ENCODE measurements at places on chromosomes 6 and 20.
A peak's percentile ranks its signal among the peaks of the same experiment; 100 is the strongest.

GRCh38 chr6:7544597-7544996 lies 3.1 kb downstream of the DSP start:
- no peak for DNase-seq

GRCh38 chr20:11136691-11137090 lies 462.9 kb upstream of the JAG1 start:
- no peak for DNase-seq

DNA sequence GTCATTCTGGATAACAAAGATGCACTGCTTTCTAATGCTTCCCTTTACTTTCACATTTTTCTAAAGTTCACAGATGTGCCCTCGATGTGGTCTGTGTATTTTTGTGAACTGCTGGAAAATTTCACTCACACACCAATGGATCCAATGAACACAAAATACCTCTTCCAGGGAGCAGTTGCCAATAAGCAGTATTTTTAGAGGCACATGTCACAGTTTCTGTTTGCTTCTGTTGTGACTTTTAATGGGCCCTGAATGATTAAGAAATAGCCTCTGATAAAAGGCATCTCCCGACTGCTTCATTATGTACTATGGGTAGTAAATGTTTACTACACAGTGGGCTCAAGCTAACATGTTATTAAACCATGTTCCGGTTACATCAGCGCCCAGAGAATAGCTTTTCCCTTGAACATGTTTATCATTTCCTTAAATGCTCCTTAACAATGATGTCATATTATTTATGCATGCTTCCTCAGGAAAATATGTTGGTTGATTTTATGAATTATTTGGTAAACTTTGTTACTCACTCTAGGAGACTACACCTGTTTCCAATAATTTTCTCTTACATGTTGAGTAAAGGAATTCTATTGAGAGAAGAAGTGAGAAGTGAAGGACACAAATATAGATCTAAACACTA lies 188.0 kb downstream of the KCNQ5 start:
- DNase-seq: no peak

DNA sequence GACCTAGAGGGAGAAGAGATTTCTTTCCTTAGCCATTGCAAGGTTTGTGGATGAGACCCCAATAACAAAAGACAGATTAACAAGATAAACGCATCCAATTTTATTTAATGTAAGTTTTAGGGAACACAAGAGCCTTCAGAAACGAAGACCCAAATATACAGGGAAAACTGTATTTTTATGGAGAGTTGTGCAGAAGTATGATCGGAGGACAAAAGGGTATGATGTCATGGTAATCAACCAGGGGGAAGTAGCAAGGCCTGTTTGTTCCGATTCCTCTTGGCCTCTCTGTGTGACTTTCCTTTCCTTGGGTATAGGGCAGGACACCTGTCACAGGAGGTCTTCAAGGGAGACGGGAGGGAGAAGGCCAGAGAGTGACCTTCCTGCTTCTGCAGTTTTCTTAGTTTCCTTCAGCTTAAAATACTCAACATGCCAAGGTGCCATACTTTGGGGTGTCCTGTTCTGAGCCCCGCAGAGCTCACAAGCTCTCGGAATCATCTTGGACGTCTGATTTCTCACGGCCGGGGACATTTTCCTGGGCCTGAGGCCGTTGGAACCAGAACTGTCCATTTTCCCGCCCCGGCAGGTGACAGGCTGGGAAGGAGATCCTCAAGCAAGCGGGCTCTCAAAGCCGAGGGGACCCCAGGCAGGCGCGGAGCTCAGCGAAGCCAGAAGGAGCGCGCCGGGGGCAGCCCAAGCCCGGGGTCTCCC lies 21.7 kb downstream of the TMC2 start:
- no peak for DNase-seq

DNA sequence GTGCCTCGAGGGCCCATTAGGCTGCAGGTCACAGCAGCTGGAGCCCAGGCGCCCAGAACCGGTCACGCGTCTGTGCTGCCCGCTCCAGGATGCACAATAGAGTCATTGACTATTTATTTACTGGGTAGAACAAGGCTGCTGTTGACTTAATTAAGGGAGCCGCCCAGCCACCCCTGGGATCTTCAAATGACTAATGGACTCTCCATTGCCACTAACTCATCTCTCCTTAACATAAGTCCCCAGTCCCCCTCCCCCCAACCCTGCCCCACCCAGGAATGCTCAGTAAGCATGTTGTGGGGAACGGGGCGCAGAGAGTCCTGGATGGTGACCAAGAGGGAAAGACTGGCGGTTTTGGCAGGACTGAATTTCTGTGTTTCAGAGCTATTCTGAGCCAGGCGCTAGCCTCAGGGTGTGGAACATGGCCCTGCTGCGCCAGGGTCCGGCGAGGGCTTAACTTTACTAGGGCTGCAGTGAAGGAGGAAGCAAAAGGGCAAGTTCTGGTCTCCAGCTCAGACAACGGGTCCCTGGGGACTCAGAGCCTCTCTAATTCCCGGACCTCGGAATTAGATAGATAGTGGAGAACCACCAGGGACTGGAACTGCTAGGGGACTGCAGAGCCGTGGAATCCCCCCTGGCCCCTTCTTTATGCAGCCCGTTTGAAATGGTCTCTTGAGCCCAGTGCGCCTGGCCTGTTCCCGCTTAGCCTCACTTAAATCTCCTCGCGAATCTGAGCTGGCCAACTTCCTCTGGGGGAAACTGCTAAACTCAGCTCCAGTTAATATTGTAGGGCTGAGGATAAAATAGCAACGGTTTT lies 1.5 kb upstream of the GRIK2 start:
- peak; percentile 6 for DNase-seq

- no peak for DNase-seq
Measured at GRCh38 chr20:33125983-33126382, 42.0 kb upstream of the BPIFA2 start.

GRCh38 chr20:62816031-62816883 lies 593 bp upstream of the COL9A3 start:
- DNase-seq: no peak

DNA sequence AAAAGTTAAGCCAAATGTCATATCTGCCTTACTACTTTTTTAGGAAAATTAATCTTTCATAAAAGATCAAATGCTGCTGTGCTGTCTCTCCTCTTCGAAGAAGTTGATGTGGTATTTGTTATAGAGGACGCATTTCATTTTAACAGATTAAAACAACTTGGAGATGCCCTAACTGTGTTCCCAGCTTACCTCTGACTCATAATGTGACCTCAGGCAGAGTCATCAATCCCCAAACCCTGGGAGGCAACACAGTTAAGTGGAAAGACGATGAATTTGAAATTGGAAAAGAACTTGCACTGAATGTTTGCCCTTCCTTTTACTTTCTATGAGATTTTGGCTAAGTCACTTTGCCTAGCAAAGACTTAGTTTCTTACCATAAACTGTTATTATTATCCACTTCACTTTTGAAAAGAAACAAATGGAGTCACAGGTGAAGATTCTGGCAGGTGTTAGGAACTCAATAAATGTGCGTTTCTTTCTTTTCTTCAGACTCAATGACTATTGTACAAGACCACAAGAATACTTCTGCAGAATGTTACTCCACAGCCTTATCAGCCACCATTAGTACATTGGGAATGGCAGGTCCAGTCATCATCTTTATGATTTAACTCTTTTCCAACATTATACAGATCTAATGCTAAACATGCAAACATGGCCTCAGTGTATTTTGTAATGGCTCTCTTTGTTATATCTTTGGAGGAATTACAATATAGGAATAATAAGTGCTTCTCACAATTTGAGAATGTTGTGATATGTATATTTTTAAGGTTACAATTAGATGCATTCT lies 102.6 kb downstream of the COL21A1 start:
- peak; percentile 14 for DNase-seq

- no peak for DNase-seq
Measured at GRCh38 chr6:128438393-128438792, 82.0 kb downstream of the PTPRK start.
